ENCODE measurements at places on chromosomes 6 and 20.
A peak's percentile ranks its signal among the peaks of the same experiment; 100 is the strongest.

- DNase-seq: peak; percentile 15
Observed at GRCh38 chr20:8132484-8133309, 631 bp downstream of the PLCB1 start.

DNA sequence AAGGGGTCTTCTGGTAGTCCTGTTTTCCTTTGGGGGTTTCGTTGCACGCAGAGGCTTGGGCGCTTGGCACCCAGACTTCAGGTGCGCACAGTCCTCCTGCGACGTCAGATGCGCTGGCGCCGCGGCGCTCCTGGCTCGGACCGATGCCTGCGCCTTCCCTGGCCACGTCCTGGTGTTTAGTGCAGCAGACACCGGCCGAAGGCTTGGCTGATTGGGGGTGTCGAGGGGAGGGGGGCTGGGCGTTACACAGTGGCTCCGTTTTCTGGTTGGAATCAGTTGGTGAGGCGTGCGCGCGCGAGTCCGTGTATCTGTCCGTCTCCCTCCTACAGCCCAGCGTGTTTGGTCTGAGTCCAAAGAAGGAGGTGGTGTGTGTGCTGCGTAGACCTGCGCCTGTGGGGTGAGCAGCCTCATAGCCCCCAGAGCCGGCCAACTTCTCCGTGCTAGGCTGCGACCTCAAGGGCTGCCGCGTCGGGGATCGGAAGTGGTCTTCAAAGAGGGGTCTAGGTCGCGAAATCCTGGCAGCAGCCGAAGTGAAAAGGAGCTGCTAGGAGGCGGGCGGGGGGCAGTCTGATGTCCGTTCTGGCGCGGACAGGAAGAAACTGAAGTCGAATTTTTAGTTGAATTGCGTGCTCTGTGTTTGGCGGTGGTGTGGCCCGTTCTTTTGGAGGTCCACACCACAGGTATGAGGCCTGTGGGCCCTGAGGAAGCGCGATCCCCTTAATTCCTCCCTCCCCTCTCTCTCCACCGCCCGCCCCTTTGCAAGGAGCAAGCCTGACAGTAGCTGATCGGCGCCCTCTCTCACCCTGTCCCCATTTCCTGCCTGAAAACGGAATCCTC, 1.5 kb downstream of the SYNDIG1 start:
- DNase-seq: no peak

DNA sequence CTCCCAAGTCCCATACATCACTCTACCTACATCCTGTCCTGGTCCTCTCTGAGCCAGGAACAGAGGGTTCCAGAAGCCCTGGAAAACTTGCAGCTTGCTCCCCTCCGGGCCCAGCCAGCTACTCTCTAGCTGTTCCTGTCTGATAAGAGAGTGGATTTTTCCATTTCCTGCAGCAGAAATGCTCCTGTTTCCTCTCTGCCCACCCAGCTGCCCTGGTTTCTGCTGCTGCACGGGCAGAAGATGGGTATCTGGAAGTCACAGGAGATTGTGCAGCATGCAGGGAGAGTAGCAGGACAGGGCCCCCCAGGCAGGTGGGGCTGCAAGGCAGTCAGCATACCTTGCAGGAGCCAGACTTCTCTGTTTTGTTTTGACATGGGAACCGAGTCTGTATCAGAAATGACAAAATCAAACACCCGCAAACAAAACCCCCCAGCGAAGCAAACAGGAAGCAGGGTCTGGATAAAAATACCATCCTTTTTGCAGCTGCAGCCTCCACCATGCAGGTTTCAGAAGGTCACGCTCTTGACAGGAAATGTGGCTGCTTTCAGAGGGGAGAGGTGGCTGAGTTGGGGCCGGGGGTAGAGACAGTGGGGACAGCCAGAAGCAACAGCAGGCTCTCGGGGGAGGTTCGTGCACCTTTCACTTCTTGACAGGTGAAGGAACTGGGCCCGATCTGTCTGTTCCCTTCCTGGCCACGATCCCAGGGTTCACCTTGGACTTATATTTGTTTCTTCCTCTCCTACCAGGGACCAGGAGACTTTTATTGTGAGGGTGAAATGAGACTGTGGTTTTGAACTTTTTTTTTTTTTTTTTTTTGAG, 50.8 kb upstream of the FAM83D start:
- no peak for DNase-seq

GRCh38 chr6:113847447-113847846, 9.7 kb upstream of the MARCKS start:
- DNase-seq: no peak

DNA sequence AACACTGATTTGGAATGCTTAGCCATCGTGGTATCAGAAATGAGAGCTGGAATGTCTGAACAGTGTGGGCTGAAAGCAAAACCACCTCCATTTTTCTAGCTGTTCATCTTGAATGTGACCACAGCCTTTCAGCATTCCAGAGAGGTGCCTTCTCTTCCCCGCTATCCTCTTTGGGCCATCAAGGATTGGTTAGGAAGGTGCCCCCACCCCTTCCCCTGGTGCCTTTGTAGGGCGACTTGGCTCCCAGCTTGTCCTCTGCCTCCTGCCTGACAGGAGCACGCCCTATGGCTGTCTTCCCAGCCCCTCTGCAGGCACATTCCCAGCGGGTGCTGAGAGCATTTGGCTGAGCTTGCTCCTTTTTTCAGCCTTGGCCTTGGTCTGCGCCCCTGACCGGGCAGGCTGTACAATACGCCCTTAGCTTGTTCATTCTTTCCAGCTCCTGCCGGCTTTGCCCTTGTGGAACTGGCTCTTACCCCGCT, 97.5 kb downstream of the ARMC2 start:
- no peak for DNase-seq

- DNase-seq: no peak
Observed at GRCh38 chr20:11976966-11977365, 59.3 kb downstream of the BTBD3 start.

DNA sequence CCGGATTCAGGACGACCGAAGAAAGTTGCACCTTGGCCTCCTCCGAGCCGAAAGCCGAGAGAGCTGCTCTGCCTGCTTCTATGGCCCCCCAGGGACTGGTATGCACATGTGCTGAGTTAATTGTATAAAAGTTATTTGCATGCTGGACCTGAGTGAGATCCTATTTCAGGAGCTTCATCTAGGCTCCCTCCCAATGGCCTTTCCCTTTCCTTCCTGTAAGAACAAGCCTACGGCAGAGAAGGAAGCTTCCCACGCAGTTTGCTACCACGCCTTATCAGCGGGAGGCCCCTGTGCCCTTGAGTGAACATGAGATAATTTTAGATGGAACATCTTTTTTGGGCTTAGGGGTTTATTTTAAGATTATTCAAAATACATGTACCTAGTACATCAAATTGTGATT, 65.9 kb downstream of the RIN2 start:
- no peak for DNase-seq

GRCh38 chr6:25788305-25788922, 33.9 kb downstream of the SLC17A4 start:
- peak; percentile 31 for DNase-seq

- no peak for DNase-seq
Observed at GRCh38 chr6:74557236-74557635, 648.6 kb downstream of the COL12A1 start.

GRCh38 chr20:50277064-50277415, 86.4 kb downstream of the CEBPB start:
- no peak for DNase-seq

- DNase-seq: no peak
Observed at GRCh38 chr6:15213838-15214400, 31.9 kb upstream of the JARID2 start.

- DNase-seq: no peak
Observed at GRCh38 chr20:10387686-10388085, 46.3 kb downstream of the MKKS start.

DNA sequence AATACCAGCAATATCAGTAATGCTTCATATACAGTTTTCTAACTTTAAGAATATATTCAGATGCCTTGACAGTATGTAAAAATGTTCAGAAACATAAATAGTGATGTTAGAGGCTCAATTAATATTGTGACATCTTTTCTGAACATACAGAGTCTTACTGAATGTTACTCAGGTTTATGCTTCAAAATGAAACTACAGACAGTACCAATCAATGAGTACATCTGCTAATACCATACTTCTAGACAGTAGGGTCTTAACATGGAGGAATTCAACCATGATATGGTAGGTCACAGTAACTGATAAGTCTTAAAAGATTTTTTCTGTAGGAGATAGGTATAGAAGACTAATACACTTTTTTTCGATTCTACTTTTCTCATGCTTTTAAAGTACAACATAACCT, 8.3 kb downstream of the GCLC start:
- DNase-seq: no peak

DNA sequence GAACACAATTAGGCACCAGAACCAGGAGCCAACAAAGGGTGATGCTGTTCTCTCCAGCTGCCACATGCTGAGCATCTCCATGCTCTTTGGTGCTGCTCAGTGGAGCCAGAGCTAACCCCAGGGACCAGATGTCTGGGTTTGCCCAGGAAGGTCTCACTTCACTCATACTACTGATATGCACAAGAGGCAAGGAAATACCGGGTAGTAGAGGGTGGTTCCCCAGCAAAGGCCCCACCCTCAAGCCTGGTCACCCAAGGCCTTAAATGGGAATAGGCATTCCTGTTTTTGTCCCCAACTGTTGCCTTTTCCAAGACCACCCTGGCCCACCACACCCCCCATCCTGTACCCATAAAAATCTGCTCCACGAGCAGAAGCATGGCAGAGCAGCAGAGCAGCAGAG, 204.5 kb upstream of the TAB2 start:
- no peak for DNase-seq

DNA sequence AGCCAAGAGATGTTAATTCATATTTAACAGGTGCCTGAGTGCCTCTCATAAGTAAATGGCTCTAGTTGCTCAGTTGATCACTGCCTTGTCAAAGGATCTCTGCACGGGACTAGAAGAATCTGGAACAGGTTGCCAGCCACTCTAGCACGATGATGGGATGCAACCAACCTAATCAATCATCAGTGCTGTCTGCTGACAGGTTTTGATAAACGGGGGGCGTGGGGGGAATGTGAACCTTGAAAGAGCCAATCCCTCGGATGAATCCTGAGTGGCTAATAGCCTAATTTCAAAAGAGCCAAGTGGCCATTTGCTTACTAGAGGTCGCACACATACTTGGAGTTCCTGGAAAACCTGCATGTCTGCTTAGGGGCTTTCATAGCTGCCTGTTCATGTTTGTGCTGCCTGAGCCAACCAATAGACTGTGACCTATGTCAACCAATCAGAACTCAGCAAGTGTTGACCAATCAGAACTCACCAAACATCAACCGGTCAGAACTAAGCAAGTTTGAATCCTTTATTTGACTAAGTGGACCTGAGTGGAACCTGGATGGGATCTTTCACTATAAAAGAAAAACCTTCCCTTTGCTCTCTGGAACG, 43.5 kb upstream of the ECI2 start:
- DNase-seq: no peak

DNA sequence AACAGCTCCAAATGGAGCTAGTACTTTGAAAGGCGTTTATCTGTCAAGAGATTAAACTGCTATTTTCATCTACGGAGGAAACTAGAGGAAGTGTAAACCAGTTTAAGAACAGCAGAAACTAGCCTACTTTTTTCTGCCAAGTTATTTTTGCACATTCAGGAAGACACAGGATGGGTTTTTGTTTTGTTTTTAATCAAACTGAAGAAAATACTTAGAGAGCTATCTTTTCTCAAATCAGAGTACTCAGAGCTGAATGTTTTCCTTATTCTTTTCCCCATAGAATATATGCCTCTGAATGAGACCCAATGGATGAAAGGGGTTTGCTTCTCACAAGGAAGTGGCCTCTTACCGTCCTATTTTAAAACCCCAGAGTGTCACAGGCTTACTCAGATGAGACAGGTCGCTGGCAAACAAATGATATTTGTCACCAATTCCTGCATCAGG, 538.5 kb downstream of the CD83 start:
- no peak for DNase-seq

DNA sequence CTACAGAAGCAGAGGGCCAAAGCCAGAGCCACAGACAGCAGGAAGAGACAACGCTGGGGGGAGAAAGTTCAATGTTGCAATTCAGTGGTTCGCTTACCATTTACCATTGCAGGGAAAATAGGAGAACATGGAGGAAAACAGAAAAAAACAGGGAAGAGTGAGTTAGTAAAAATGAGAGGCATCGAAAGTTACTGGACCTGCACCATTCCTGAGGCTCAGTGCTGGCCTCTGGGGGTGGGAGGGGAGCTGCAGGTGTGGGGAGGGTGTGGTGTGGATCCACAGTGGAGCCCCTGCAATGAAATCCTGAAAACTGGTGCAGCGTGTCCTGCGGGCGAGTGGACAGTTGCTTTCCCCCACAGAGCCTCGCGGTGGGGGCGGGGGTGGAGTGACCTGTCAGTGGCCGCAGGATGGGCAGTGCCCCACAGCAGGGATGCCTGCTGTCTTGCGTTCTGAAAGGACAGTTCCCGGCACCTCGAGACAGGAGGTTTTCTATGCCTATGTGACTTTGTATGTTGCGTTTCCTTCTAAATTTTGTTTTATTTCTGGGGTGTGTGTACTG, 5.7 kb downstream of the TMEM181 start:
- DNase-seq: no peak

- DNase-seq: no peak
Observed at GRCh38 chr6:130206479-130206878, 16.3 kb downstream of the SAMD3 start.

DNA sequence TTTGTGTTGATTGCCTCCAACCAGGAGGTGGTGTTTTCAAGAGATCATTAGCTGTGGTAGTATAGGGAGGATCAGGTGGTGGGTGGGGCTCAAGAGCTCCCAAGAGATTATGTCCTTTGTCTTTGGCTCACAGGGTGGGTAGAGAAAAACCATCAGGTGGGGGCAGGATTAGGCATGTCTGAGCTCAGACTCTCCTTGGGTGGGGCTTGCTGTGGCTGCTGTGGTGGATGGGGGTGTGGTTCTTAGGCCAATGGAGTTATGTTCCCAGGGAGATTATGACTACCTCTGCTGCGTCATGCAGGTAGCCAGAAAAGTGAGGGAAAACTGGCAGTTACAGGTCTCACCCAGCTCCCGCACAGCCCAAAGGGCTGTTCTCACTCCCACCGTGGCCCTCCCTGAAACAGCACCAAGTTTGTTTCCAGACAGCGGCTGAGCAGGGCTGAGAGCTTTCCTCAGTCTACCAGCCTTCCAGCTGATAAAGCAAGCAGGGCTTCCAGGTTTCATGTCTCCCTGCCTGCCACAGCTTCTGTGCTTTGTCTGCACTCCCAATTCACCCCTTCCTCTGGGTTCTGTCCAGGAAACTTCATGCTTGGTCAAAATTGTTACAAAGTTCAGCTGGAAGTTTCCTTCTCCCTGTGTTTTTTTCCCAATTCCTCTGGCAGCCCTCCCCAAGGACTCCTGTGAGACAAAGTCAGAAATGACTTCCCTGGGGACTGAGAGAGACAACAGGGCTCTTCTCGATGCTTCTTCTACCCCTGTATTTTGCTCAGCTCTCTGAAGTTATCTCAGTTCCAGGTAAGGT, 481.1 kb upstream of the MAN1A1 start:
- DNase-seq: no peak

GRCh38 chr6:103707596-103708325, 1152.0 kb downstream of the HACE1 start:
- DNase-seq: no peak

GRCh38 chr20:36929290-36929689, 22.2 kb downstream of the SAMHD1 start:
- no peak for DNase-seq

GRCh38 chr20:36144336-36144735, 10.2 kb upstream of the EPB41L1 start:
- no peak for DNase-seq

Measured in activated naive CD4-positive, alpha-beta T cell treated with anti-CD3 and anti-CD28 coated beads, Interleukin-2, amount 50 U/mL, for 16 hours (primary cell).